ENCODE measurements at places on chromosomes 2 and 18. TPM values are rescaled to one million over a fixed set of nuclear protein-coding genes. Genes with fewer than 3 reads are reported as not detected.

GRCh38 chr2:200929334-200930249 lies 33.9 kb downstream of the ORC2 start:
- DNase-seq, result no peak

DNA sequence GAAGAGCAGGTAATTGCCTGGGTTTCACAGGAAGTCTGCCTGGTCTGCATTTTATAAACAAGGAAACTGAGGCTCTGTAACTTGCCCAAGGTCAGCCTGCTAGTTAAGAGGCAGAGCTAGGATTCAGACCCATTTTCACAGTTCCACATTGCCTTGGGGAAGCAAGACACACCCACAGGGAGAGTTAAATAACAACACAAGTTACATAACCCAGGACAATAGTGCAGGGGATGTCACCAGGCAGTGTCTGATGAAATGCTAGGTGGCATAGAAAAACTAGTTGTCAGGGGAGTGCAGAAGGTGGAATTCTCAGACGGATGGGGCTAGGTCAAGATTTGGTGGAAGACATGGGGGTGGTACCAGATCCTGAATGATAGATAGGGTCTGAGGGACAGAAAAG lies 69.7 kb downstream of the PRKCE start:
- no peak for DNase-seq

GRCh38 chr2:189866296-189866695 lies 82.0 kb downstream of the PMS1 start:
- no peak for DNase-seq

GRCh38 chr2:135169900-135170753 lies 118.0 kb downstream of the RAB3GAP1 start:
- DNase-seq, result no peak

DNA sequence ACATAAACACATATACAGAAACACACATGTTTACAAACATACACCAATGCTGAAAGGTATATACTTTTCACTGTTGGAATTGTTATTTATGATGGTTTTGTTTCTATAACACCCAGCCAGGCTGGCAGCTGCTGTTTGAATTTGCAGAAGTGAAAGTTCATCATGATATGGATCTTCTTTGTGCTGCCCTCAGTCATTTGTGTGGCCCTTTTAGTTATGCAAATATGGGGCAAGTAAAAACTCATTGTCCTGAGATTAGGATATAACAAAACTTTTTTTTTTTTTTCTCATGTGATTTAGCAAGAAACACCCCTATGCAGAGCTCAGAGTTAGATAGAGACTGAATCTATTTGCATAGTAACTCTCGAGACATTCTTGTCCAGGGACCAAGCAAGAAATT lies 714.1 kb downstream of the KCNJ3 start:
- no peak for DNase-seq

GRCh38 chr18:36776650-36777049 lies 52.2 kb downstream of the TPGS2 start:
- no peak for DNase-seq

- no peak for DNase-seq
Observed at GRCh38 chr2:229084447-229084846, 186.6 kb downstream of the PID1 start.

DNA sequence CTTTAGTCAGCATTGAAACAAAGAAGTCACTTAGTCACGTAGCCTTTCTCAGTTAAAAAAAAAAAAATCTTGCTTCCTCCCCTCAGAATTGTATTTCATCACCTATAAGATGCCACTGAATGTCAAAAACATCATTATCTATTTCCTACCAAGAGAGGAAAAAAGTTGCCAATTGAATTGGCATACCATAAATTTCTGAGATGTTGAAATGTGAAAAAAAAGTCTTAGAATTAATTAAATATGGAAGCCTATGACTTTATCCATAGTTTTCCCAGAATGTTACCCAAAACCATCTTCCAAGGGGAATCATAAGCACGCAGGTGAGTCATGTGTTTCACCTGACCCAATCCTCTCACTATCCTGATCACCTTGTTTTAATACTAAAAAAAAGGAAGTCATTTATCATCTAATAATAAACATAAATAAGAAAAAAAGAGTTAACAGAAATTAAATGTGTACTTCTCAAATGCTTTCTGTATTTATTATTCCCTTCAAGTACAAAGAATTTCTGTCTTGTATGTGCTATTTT lies 205.7 kb downstream of the TCF4 start:
- no peak for DNase-seq

DNA sequence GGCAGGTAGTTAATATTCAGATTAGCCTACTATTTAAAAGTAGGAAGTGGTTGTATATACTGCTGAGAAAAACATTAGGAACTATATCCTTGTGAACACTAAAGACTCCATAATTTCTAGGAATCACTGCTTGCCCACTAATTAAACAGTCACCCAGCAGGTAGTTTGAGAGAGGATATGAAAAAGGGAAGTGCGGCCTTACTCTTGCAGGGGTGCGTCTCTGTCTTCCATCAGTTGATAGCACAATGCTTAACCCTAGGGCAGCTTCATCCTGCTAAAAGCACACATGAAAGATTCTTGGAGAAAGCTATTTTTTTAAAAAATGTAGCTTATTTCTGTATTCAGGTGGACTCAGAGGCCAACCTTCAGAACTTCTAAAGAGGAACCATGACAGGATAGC lies 53.1 kb upstream of the ATP5MC3 start:
- no peak for DNase-seq

Gene IL36A
- total RNA-seq, result not detected
